ENCODE measurements at places on chromosomes 1 and 21.

- no peak for ATAC-seq
Observed at GRCh38 chr1:1920608-1921458, 1.8 kb upstream of the TMEM52 start.

DNA sequence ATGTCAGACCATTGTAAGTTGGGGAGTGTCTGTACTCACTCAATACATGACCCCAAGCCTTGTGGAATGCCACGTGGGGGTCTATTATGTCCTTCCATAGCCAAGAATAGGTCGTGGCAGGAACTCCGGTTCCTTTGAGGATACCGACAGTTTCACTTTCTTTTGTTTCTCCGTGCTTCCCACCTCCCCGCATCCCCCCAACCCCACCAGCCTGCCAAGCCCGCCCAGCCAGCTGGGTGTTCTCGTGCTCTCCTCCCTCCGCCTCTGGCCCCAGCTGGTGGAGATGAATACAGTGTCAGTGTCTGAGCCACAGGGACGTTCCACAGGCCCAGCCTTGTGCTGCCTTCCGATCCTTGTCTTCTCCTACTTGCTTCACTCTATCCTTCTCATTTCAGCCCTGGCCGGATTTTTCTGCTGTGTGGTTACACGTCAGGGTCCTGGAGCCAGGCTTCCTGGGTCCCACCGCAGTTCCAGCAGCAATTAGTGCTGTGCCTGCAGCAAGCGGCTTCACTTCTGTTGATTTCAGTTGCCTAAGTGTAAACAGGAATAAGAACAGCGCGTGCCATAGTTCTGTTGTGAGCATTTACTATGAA, 4.1 kb upstream of the AGTRAP start:
- peak; percentile 52 for ATAC-seq

DNA sequence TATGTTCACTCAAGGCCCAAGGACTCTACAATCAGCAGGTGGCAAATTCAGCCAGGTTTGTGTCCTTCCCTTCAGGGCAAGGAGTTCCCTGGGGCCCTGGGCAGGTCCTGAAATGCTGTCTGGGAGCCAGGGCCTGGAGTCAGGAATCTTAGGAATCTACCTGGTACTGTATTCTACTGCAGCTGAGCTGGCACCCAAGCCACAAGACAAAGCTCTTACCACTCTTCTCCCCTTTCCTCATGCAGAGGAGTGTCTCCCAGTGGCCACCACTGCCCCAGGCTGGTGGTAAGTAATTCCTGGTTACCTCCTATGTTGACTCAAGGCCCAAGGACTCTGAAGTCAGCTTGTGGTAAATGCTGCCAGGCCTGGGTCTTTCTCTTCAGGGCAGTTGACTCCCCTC, 153.4 kb downstream of the NRIP1 start:
- ATAC-seq, result no peak

DNA sequence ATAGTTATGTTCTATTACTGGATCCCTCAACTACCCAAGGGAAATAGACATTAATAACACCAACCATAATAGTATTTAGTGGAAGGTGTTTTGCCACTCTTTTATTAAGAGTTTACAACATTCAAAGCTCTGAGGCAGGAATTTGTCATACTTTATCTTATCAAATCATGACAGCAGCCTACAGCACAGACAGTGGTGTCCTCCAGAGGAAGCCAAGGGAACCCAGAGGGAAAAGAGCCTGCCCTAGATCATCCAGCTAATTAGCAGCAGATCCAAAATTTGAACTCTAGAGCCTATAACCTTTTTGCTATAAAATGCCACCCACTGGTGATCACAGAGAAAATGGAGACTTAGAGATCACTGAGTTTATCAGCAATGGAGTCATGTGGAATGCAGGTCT, 18.2 kb downstream of the VAV3 start:
- ATAC-seq, result no peak

DNA sequence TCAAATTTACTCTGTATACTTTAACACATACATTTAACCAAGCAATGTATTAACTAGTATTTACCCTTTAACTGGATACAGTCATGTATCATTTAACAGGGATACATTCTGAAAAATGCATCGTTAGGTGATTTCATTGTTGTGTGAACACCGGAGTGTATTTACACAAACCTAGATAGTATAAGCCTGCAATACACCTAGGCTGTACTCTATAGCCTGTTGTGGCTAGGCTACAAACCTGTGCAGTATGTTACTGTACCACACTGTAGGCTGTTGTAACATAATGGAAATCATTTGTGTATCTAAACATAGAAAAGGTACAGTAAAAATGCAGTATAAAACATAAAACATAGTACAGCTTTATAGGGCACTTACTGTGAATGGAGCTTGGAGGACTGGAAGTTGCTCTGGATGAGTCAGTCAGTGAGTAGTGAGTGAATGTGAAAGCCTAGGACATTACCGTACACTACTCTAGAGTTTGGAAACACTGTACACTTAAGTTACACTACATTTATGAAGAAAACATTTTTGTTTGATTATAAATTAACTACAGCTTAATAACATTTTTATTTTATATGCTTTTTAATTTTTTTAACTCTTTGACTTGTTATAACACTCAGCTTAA, 21.3 kb downstream of the RGS4 start:
- no peak for ATAC-seq

Data from esophagus mucosa (tissue), 1 donor.